ENCODE measurements at places on chromosomes 1 and 21.

DNA sequence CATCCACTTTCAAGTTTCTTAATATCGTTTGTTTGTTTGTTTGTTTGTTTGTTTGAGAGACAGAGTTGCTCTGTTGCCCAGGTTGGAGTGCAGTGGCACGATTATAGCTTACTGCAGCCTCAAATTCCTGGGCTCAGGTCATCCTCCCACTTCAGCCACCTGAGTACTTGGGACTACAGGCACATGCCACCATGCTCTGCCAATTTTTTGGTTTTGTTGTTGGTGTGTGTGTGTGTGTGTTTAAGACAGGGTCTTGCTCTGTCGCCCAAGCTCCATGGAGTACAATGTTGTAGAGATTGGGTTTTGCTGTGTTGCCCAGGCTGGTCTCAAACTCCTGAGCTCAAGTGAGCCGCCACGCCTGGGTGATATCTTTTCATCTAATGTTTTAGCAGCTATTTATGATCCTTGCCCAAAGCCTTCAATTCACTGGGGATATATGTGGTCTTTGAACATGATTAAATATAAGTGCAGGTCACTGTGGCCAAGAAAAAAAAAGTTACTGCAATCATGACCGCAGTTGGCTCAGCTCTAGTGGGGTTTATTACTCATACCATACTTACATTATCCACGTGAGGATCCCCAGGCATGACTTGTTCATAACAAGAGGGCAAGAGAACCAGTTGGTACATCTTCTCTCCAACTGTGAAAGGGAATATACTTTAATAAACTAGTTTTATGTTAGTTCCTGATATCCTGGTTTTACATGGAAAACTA lies 8.0 kb downstream of the RRP1B start:
- no peaks in the 10 kb centered on the region for H3K27me3 ChIP-seq
- H3K27ac ChIP-seq: peak overlapping the region; percentile 61

GRCh38 chr1:51648180-51649109 lies 31.6 kb downstream of the OSBPL9 start:
- no peak overlapping the region for H3K4me3 ChIP-seq
- H3K4me1 ChIP-seq: no peaks in the 10 kb centered on the region
- no peak for DNase-seq
- H3K36me3 ChIP-seq: peaks cover 6% of the 10 kb centered on the region
- no peaks in the 10 kb centered on the region for H3K27me3 ChIP-seq

DNA sequence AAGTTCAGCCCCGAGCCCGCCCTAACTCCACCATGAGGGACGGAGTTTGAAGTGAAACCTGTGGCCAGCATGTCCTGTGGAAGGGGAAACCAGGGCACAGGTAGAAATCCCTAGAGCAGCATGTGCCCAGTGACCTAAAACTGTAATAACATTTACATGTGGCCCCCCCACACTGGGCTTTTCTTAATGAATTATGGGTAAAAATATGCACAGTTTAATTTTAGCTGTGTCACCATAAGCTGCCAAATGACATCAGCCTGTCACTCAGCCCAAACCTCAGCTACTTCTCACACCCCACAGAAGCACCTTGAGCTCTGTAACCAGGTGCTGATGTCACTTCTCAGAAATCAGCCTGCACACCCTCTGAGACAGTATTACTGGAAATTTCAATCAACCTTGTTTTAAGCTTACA lies 50.0 kb upstream of the SLC19A1 start:
- H3K4me1 ChIP-seq: peaks cover 19% of the 10 kb centered on the region
- H3K4me3 ChIP-seq: no peak overlapping the region
- H3K27me3 ChIP-seq: peaks cover 15% of the 10 kb centered on the region
- H3K36me3 ChIP-seq: peaks cover 2% of the 10 kb centered on the region
- peak; percentile 62 for DNase-seq

- H3K36me3 ChIP-seq: no peaks in the 10 kb centered on the region
- peaks cover 3% of the 10 kb centered on the region for H3K27me3 ChIP-seq
- no peak for DNase-seq
- no peak overlapping the region for H3K4me3 ChIP-seq
- H3K27ac ChIP-seq: no peak overlapping the region
Measured at GRCh38 chr1:205689479-205689878, 9.2 kb upstream of the SLC45A3 start.

GRCh38 chr1:223339861-223340260 lies 24.1 kb downstream of the SUSD4 start:
- H3K4me1 ChIP-seq: no peaks in the 10 kb centered on the region
- H3K4me3 ChIP-seq: no peak overlapping the region
- no peaks in the 10 kb centered on the region for H3K36me3 ChIP-seq
- H3K27ac ChIP-seq: no peak overlapping the region

- H3K4me1 ChIP-seq: peaks cover 5% of the 10 kb centered on the region
- no peak overlapping the region for H3K4me3 ChIP-seq
- H3K27me3 ChIP-seq: peaks cover 23% of the 10 kb centered on the region
- H3K36me3 ChIP-seq: no peaks in the 10 kb centered on the region
- no peak overlapping the region for H3K27ac ChIP-seq
Measured at GRCh38 chr1:182957902-182958395, 5.0 kb upstream of the SHCBP1L start.

DNA sequence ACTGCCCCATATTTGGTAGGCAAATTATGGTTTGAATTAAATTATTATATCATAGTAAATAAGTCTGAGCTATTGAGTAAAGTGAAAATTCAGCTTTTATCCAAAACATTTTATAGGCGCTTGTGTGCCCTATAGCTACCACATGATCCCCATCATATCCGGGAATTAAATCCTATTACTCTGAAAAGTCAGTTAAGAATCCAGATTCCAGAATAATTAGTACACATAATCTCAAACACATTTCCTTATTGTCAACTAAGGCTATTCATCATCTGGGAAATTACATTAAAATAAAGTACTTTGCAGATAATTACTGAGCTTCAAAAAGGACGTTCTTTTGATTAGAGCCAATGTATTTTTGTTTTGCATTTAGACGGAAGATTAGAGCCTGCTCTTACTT lies 72.3 kb downstream of the CTH start:
- no peak overlapping the region for H3K27ac ChIP-seq
- no peak overlapping the region for H3K4me3 ChIP-seq
- DNase-seq: no peak
- H3K4me1 ChIP-seq: no peaks in the 10 kb centered on the region
- H3K36me3 ChIP-seq: no peaks in the 10 kb centered on the region

DNA sequence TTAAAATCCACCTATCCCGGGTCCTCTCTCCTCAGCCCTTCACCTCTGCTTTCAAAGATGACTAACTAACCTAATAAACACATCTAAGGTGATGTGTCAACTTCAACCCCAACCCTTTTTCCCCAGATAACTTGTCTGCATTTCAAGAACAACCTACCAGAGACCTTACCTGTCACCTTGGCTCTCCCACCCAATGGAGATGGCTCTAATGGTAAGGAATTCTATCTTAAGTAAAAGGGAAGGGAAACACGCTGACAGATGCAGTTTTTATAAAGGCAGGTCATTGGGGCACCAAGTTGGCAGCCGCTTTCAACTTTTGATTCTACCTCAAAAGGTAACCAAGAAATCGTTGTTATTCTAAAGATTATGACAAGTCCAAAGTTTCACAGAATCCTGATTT lies 37.6 kb downstream of the MRPL39 start:
- H3K27ac ChIP-seq: peak overlapping the region; percentile 96
- no peaks in the 10 kb centered on the region for H3K27me3 ChIP-seq
- peak overlapping the region; percentile 94 for H3K4me3 ChIP-seq
- peaks cover 95% of the 10 kb centered on the region for H3K36me3 ChIP-seq
- DNase-seq: no peak

DNA sequence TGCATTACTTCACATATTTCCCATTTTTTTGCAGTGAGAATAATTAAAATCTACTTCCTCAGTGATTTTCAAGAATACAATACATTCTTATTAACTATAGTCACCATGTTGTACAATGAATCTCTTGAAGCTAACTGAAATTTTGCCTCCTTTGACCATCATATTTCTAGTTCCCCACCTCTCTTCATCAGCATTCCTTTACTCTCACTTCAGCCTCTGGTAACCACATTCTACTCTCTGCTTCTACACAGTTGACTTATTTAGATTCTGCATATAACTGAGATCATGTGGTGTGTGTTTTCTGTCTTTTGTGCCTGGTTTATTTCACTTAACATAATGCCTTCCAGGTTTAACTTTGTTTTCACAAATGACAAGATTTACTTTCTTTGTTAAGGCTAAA lies 304.4 kb upstream of the LYPLAL1 start:
- no peaks in the 10 kb centered on the region for H3K36me3 ChIP-seq
- no peak for DNase-seq
- H3K4me3 ChIP-seq: no peak overlapping the region
- peaks cover 2% of the 10 kb centered on the region for H3K27me3 ChIP-seq

DNA sequence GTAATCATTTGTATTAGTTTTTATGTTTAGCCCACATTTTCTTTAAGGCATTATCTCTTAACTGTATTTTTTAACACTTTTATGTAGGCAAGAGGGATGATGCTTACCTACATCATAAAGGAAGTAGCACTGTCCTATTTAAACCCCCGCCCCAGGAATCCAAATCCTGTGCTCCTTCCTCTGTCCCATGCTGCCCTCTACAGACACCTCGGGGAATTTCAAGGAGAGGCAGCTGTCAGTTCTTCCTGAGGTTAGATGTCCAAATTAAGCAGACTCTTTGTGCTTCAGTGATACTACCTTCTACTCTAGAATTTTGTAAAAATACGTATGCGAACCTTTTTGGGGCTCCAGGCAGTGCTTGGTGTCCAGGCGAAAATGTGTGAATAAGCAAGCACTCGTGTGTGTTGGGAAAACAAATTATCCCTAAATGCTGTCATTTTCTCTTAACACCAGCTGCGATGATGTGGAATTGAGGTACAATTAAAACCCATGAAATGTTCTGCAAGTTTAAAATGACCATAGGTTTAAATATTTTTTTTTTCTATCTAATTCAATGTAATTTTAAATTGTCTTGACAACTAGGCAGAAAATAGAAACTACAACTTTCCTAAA lies 19.2 kb downstream of the CRCT1 start:
- no peaks in the 10 kb centered on the region for H3K36me3 ChIP-seq
- H3K4me1 ChIP-seq: no peaks in the 10 kb centered on the region
- H3K4me3 ChIP-seq: no peak overlapping the region
- H3K27me3 ChIP-seq: peaks cover 28% of the 10 kb centered on the region
- H3K27ac ChIP-seq: no peak overlapping the region

DNA sequence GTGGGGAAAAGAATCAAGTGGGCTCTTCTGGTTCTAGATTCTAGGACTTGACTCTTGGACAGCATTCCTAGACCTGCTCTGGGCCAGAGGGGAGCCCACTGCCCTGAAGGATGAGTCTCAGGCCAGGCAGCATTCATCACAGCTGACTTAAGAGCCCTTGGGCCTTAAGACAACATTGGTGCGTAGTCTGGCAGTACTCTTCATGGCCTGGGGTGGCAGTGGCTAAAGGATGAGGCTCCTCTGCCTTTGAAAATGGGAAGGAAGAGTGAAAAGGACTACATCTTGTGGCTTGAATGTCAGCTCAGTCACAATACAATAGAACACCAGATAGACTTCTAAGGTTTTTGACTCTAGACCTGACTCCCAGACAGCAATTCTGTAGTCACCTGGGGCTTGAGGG lies 1415.1 kb upstream of the PRMT6 start:
- no peaks in the 10 kb centered on the region for H3K27me3 ChIP-seq
- H3K4me1 ChIP-seq: no peaks in the 10 kb centered on the region
- H3K36me3 ChIP-seq: no peaks in the 10 kb centered on the region

GRCh38 chr1:29081201-29081600 lies 42.5 kb downstream of the TMEM200B start:
- peaks cover 6% of the 10 kb centered on the region for H3K36me3 ChIP-seq
- H3K27ac ChIP-seq: no peak overlapping the region
- H3K4me1 ChIP-seq: peaks cover 21% of the 10 kb centered on the region

DNA sequence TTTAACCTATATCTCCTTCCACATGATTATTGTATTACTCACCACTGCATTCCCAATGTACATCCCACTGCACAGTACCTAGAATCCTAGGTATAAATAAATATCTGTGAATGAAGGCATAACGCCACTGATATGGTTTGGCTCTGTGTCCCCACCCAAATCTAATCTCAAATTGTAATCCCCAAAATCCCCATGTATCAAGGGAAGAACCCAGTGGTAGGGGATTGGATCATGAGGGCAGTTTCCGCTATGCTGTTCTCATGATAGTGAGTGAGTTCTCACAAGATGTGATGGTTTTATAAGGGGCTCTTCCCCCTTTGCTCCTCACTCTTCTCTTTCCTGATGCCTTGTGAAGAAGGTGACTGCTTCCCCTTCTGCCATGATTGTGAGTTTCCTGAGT lies 599.0 kb upstream of the ADGRL2 start:
- H3K27me3 ChIP-seq: no peaks in the 10 kb centered on the region
- H3K4me1 ChIP-seq: no peaks in the 10 kb centered on the region
- H3K4me3 ChIP-seq: no peak overlapping the region
- no peak overlapping the region for H3K27ac ChIP-seq
- no peaks in the 10 kb centered on the region for H3K36me3 ChIP-seq
- no peak for DNase-seq

GRCh38 chr1:2270260-2271100 lies 42.4 kb downstream of the SKI start:
- no peaks in the 10 kb centered on the region for H3K36me3 ChIP-seq
- H3K27ac ChIP-seq: no peak overlapping the region
- H3K27me3 ChIP-seq: no peaks in the 10 kb centered on the region
- H3K4me1 ChIP-seq: peaks cover 50% of the 10 kb centered on the region
- no peak for DNase-seq

- no peaks in the 10 kb centered on the region for H3K4me1 ChIP-seq
- H3K36me3 ChIP-seq: no peaks in the 10 kb centered on the region
- no peak overlapping the region for H3K4me3 ChIP-seq
- H3K27ac ChIP-seq: no peak overlapping the region
- peaks cover 2% of the 10 kb centered on the region for H3K27me3 ChIP-seq
Measured at GRCh38 chr1:4724695-4725250, 70.4 kb downstream of the AJAP1 start.

- DNase-seq: peak; percentile 67
- no peaks in the 10 kb centered on the region for H3K36me3 ChIP-seq
- H3K27ac ChIP-seq: no peak overlapping the region
- peaks cover 26% of the 10 kb centered on the region for H3K27me3 ChIP-seq
Measured at GRCh38 chr1:26164036-26164860, 4.5 kb downstream of the C1orf232 start.

GRCh38 chr1:235015291-235015985 lies 113.2 kb downstream of the TOMM20 start:
- H3K36me3 ChIP-seq: peaks cover 15% of the 10 kb centered on the region
- H3K4me3 ChIP-seq: peak overlapping the region; percentile 28
- H3K4me1 ChIP-seq: peaks cover 93% of the 10 kb centered on the region
- peaks cover 4% of the 10 kb centered on the region for H3K27me3 ChIP-seq
- peak overlapping the region; percentile 97 for H3K27ac ChIP-seq

- H3K4me3 ChIP-seq: no peak overlapping the region
- H3K27me3 ChIP-seq: peaks cover 4% of the 10 kb centered on the region
- H3K27ac ChIP-seq: no peak overlapping the region
- no peaks in the 10 kb centered on the region for H3K4me1 ChIP-seq
Measured at GRCh38 chr1:239361403-239361802, 25.0 kb upstream of the CHRM3 start.

GRCh38 chr1:182340233-182341058 lies 51.1 kb downstream of the GLUL start:
- no peak overlapping the region for H3K4me3 ChIP-seq
- no peak for DNase-seq
- H3K27me3 ChIP-seq: no peaks in the 10 kb centered on the region
- H3K36me3 ChIP-seq: no peaks in the 10 kb centered on the region
- no peaks in the 10 kb centered on the region for H3K4me1 ChIP-seq

GRCh38 chr1:79807816-79808215 lies 801.3 kb upstream of the ADGRL4 start:
- H3K36me3 ChIP-seq: no peaks in the 10 kb centered on the region
- no peaks in the 10 kb centered on the region for H3K27me3 ChIP-seq
- no peak overlapping the region for H3K4me3 ChIP-seq
- no peak overlapping the region for H3K27ac ChIP-seq
- no peaks in the 10 kb centered on the region for H3K4me1 ChIP-seq
- DNase-seq: no peak

GRCh38 chr1:197614916-197615692 lies 160.2 kb downstream of the DENND1B start:
- peak; percentile 10 for DNase-seq
- H3K4me3 ChIP-seq: no peak overlapping the region
- no peak overlapping the region for H3K27ac ChIP-seq

Measured in activated naive CD8-positive, alpha-beta T cell treated with anti-CD3 and anti-CD28 coated beads, Interleukin-2, amount 50 U/mL, for 24 hours (primary cell).